Stimulated activated CD8-positive, alpha-beta memory T cell treated with anti-CD3 and anti-CD28 coated beads, Interleukin-12 subunit alpha, Interleukin-12 subunit beta, amount 100 ng/mL, for 1 hour (primary cell): ENCODE measurements at places on chromosomes 12 and 14.

- no peak for DNase-seq
Observed at GRCh38 chr12:6834873-6835272, 5.9 kb upstream of the GNB3 start.

- no peak for DNase-seq
Observed at GRCh38 chr14:21840765-21841164, 167.1 kb upstream of the OR4E1 start.

DNA sequence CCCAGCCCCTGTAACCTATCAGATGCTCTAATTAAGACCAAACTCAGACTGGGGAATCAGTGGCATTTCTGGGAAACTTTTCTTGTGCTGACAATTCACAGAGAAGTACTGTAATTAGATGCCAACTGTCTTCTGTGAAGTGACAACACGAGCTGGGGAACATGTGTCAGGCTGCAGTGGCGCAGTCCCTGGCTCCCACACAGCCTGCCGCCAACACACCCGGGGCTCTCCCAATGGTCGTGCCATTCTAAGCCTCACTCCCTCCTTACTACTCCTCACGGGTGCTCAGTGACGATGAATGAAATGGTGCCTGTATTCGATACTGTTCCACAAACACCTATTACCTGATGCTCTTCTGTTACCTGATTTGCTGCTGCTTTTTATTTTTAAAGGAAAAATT, 18.6 kb downstream of the GARIN2 start:
- no peak for DNase-seq

DNA sequence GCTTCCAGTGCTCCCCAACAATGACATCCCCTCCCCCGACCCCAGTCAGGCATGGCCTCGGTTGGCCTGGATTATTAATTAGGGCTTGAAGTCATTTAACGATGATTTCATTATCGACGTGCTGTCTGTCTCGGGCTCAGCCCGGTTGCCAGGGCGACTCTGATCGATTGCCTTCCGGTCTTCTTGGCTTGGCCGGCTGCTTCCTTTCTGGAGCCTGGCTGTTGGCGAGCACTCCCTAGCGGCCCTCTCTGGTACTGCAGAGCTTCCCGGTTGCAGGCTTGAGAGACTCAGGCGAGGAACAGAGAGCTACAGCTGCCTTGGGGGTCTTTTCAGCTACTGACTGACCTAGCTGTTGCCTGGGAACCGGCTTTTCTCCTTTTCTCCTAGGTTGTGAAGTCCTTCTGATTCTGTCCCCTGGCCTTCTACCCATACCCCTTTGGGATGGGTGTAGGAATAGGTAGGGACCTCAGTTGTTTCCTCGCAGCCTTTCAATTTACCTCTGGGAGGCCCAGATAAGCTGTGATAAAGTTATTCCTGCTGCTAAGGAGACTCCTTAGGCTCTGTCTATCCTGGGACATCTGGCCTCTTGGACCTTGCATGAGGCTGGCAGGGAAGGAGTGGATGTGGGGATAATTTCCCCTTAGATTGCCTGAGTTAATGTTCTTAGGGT, 5.5 kb upstream of the CISTR start:
- peak; percentile 63 for DNase-seq

DNA sequence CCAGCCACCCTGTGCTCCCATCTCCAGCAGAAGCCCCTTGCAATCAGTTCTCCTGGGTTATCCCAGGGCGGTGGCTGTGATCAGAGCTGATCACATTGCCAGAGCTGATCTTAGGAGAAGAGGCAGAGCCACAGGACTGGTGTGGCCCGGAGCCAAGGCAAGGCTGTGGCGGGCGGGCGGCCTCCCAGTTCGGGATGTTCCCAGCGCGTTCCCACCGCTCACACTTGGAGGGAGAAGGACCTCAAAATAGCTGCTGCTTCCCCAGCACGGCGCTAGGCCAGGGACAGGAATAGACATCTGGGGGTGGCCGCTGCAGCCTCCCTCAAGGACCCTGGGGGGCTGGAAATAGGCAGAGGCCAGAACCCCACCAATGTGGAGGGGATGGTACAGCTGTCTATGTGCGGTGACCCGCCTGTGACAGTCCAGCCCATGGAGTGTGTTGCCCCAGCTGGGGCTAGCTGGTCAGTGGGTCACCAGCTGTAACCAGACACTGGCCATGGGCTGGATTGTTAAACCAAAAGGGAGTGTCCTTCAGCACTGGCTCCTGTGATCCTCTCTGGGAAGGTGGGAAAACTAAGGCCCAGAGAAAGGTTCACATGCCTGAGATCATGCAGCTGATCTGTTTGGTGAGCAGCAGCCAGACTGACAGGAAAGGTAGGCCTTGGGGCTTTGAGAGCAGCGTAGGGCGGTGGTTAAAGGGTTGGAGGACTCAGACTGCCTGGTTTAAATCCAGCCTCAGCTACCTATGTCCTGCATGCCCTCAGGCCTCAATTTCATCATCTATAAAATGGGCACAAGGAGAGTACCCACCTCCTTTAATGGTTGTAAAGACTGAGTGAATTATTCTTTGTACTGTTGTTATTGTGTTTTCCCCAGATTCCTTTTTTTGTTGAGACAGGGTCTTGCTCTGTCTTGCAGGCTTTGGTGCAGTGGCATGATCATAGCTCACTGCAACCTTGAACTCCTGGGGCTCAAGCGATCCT, 8.0 kb upstream of the POP5 start:
- no peak for DNase-seq

- peak; percentile 21 for DNase-seq
Observed at GRCh38 chr12:130031571-130032189, 127.9 kb upstream of the TMEM132D start.

- no peak for DNase-seq
Observed at GRCh38 chr12:81128930-81129554, 51.2 kb downstream of the ACSS3 start.

DNA sequence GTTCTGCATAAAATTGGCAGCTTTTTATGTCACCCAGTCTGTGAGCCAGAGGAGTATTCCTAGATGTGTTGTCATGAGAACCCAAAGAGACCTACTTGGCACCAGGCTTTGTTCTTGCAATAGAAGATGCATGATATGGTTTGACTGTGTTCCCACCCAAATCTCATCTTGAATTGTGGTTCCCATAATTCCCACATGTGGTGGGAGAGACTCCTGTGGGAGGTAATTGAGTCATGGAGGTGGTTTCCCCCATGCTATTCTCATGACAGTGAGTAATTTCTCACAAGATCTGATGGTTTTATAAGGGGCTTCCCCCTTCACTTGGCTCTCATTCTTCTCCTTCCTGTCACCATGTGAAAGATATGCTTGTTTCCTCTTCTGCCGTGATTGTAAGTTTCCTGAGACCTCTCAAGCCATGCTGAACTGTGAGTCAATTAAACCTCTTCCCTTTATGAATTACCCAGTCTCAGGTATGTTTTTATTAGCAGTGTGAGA, 572.0 kb upstream of the ATP2B1 start:
- DNase-seq: no peak

DNA sequence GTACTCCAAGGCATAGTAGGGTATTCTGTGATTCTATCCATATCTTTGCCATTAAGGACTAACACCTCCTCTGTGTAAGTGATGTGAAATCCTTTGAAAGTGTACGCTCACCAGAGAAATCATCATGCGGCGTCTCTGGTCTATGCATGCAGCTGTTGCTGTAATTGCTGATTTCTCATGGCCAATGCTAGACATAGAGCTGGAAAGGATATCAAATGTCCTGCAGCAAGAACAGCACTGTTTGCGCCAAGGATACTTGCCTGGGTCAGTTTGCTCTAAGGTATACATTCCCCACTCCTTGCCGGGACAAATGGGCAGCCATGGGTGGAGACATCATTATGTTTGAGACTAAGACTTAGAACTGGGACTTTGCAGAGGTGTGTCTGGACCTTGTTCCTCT, 896.4 kb downstream of the BCL11B start:
- no peak for DNase-seq

- no peak for DNase-seq
Observed at GRCh38 chr12:15336768-15337553, 14.7 kb downstream of the PTPRO start.

GRCh38 chr14:70036665-70037064, 152.1 kb downstream of the SLC8A3 start:
- DNase-seq: no peak

DNA sequence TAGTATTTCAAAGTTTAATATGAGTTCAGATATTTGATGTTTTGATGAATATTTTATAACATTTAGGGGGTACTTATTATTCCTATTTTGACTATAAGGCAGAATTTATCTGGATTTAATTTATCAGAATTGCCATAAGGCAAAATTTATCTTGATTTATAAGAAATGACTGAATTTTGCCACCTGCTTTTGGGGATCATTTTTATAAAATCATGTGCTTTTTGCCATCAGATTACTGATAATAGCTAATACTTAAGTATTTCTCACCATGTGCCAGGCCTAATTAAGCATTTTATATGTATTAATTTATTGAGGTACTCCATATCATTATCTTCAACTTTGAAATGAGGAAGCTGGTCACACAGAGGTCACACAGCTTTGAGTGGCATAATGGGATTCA, 423.7 kb downstream of the PRKD1 start:
- no peak for DNase-seq

DNA sequence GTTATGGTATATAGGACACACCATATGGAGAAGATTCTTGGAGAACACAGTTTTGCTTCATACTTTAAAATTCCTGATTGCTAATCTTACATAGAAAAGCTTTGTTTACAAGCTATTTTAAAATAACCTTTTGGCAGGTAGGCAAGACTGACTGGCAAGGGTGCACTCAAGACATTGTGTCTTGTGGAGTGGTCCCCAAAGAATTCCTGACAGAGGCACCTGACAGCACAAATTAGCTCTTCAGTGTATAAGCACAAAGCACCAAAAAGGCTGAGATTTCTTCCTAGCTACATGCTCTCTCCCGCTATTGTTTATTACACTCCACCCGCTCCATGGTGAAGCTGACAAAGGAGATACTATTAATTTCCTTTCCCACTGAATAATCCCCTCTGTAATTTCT, 139.4 kb downstream of the MON2 start:
- DNase-seq: no peak

DNA sequence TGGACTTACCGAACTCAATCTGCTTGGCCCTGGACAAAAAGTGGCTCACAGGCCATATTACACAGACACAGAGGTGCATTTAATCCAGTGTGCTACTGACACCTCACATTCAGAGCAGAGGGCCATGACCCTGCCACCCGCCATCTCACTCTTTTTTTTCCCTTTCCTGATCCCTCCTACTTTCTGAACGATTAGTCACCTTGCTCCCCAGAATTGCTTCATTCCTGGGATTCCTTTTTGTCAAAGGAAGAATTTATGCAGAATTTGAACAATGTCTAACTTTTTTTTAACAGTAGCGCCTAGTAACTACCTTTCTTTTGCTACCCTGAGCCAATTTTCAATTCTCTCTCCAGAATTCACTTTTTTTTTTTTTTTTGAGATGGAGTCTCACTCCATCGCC, 4.6 kb downstream of the PKP2 start:
- no peak for DNase-seq

DNA sequence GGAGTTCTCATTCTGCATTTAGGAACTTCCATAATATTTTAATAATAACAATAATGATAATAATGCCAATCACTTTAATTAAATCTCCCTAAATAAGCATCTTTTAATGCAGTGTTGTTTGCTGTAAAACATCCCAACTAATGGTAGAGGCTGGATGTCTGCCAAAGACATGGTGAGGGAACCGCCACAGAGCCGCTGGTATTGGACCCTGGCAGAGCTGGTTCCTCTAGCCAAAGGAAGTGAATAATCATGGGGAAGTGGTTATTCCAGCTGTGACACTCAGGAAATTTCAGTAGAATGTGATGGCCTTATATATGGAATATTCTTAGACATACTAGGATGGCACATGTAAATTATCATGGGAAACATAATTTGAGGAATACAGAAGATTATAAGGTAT, 483.3 kb downstream of the ZFP36L1 start:
- no peak for DNase-seq

DNA sequence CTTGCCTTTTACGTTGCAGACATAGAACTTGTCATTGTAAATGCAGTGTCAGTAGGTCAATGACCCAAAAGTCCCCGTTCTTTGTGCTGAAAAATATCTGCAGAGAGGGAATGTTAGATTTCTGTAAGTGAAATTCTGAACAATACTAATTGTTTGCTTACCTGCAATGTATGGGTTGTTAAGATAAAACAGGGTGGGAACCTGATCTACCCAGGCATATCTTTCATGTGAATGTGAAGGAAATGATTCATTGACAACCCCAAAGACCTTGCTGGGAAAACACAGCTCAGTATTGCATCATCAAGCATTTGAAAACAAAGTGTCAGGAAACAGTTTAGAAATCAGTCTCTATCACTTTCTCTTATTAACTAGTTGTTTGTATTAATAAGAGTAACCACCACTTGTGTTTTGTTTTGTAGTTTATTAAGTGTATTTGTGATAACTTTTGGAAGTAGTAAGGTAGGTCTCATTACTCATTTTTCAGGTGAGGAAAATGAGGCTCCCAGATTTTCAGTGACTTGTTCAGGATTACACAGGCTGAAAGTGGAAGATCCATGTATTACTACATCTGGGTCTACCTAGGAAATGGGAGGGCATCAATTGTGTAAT, 57.9 kb upstream of the SLC38A2 start:
- DNase-seq: no peak

- no peak for DNase-seq
Observed at GRCh38 chr14:65986041-65986440, 500.1 kb upstream of the CCDC196 start.

GRCh38 chr12:5716976-5717375, 228.1 kb downstream of the ANO2 start:
- DNase-seq: no peak

DNA sequence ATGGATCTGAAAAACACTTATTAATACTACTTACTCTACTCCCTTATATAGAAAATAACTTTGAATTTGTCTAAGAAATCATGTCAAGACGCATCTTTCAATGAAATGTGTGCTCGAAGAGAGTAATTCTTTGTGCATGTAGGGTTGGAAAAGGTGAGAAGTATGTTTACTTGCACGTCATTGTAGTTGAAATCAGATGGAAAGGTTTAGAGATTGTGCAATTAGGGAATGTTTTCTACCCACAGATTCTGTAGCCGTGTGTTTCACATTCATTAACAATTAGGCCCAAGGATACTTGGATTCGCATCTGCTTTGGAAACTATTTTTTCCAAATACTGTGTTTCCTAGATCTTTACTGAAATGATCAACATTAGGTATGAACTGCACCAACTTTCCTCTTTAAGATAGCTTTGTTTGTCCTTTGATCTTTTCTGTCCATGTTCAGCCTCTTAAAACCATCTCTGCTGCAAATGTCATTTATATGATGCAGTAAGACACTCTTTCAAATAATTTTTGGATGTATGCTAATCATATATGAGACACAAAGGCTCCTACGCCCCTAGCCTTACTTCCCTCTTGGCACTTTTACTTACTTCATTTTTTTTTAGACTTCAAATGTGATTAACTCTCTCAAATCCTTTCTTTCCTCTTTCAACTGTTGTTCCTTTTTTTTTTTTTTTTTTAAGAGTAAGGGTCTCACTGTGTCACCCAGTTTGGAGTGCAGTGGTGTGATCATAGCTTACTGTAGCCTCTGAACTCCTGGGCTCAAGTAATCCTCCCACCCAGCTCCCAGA, 58.0 kb upstream of the PSMA6 start:
- DNase-seq: no peak

GRCh38 chr12:31922341-31923062, 36.7 kb upstream of the RESF1 start:
- DNase-seq: no peak

GRCh38 chr12:53756300-53757100, 4.7 kb upstream of the CISTR start:
- DNase-seq: no peak
